ENCODE measurements at places on chromosomes 2 and 18.

DNA sequence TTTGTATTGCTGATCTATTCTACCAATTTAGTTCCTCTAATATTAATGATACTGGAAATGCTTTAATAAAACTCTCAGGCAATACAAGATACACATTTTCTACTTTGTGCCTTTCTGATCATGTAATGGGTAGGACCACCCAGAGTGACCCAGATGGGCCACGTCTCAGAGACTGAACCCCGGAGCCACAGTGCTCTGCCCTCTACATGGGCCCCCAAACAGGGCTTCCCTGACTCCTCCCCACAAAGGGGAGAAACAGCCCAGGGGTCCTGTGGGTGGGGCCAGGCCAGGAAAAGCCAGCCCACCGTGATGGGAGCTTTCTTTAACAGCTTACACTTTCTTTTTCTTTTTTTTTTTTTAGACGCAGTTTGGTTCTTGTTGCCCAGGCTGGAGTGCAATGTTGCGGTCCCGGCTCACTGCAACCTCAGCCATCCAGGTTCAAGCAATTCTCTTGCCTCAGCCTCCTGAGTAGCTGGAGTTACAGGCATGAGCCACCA lies 18.4 kb downstream of the HDAC4 start:
- no peak for DNase-seq

DNA sequence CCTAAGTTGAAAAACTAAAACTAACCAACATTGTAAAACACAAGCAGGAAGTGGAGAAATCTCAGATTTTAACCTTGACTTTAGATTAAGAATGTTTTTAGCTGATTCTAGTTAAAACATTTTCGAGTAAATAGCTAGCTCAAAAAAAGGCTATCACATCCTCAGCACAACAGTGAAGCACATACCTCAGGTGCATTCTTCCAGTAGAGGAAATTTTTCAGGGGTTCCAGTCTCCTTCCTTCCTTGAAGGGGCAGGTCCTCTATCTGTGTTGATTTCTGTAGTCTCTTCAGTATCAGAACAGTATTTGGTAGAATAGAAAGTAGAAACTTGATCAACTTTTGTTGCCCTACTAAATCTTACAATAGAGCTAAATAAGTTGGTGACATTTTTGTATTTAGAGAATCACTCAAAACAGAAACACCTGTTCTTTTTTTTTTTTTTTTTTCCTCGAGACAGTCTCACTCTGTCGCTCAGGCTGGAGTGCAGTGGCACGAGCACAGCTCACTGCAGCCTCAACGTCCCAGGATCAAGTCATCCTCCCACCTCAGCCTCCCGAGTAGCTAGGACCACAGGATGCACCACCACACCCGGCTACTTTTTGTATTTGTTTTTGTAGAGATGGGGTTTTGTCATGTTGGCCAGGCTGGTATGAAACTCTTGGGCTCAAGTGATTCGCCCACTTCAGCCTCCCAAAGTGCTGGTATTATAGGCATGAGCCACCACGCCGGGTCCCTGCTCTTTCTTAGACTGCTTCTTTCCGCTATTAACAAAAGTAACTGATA lies 6.9 kb upstream of the GPR155 start:
- DNase-seq: no peak

DNA sequence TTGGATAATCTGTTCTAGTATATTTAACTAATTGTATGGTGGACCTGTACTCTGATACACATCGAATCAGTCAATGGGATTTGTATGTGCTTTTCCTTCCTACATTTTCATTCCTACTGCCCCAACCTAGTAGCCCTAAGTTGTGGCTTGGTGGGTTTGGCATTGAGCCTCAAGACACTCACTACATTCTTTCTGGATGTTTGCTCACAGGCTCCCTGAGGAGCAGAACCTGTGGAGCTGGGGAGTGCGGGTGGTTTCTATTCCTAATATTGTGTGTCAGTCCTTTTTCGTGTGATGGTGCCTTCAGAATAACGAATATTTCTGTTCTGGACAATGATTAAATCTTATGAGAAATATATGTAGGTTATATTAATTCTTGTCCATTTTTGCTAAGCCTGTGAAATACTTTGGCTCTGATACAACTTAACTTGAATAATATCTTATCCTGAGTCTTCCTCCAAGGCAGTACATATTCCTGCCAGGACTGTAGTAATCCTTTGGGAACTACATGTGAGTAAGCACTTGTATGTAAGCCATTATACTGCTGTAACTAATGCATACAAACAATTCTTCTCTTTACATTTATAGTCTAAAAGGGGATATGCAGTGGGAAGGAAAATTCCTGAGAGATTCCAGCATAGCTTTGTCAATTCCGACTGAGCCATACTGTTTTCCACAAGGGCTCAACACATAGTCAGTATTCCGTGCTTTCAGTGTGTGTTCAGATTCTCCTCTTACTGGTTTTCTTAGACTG lies 150.6 kb downstream of the AGPS start:
- DNase-seq: peak; percentile 75

GRCh38 chr2:223626716-223627115 lies 24.6 kb upstream of the SCG2 start:
- no peak for DNase-seq

GRCh38 chr2:67169417-67170140 lies 227.6 kb upstream of the ETAA1 start:
- no peak for DNase-seq

All from smooth muscle cell of the brain vasculature (primary cell).